ENCODE measurements at places on chromosomes 1 and 21.

DNA sequence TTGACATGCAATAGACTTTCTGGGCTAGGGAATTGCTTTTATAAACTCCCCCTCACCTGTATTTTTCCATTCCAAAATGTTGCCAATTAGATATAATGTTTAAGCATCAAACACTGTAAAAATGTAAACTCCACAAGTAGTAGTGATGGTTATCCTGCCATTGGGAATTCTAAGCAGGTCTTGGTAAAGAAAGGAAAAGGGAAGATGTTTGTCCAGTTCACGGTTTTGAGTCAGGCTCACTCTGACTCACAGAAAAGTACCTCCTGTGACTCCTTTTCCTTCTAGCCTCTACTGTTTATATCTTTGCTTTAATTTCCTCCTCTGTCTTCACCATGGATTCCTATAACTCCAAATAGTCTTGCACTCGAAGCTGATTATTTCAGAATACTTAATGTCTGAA is 19.0 kb upstream of the PTPN14 start:
- DNase-seq: no peak

DNA sequence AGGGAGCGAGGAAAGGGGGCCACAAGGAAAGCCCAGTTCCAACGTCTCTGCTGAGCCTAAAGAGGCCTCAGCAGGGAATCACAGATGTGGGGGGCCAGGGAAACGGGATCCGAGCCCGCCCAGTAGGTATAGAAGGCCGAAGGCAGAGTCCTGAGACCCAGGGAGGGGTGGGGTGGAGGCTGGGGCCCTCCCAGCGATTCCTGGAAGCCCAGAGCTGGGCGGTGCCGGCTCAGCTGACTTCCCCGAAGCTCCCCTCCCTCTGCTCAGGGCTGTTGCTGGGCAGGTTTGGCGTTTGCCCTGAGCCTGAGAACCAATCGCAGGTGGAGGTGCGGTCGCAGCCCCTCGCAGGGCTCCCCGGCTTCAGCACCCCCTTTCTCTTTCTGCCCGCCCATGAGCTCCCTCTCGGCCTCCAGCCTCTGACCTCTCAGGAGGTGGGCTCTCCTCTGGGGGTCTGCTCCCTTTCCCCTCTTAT is 12.8 kb downstream of the ADAMTSL4 start:
- DNase-seq: peak; percentile 89

DNA sequence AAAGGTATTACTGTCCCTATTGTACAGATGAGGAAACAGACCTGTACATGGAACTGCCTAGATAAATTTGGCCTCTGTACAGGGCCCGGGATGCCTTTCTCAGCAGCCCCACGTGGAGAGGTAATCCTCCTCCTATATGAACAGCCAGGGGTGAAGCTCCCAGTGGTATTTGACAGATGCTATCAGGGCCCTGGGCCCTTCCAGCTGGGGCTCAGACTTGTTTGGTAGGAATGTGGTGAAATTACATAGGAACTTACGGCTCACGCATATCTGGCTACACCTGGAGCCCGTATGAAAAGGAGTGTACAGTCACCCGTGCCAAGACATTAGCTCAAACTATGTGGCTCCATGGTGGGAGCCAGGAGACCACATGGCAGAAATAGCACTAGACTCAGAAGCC is 24.8 kb upstream of the TCEA3 start:
- no peak for DNase-seq

- no peak for DNase-seq
Measured at GRCh38 chr1:212738330-212738729, 38.7 kb upstream of the BATF3 start.

- peak; percentile 73 for DNase-seq
Measured at GRCh38 chr1:43329995-43330751, 7.4 kb upstream of the MPL start.

DNA sequence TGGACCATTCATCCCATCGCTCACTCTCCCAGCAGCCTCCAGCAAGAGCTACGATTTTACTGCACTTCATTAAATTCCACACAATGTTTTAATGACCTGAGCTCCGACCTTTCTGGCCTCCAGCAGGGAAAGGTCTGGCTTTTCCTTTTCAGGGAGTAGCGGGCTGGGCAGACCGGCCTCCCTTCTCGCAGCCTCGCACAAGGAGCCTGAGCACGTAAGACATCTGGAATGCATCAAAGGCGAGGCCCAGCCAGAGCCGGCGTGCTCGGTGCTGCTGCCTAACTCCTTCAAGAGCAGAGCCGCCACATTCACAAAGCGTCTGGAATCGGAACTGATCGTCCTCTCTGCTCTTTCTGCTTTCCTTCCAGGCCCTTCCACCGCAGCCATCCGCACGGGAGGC is 32.5 kb upstream of the FHAD1 start:
- no peak for DNase-seq

DNA sequence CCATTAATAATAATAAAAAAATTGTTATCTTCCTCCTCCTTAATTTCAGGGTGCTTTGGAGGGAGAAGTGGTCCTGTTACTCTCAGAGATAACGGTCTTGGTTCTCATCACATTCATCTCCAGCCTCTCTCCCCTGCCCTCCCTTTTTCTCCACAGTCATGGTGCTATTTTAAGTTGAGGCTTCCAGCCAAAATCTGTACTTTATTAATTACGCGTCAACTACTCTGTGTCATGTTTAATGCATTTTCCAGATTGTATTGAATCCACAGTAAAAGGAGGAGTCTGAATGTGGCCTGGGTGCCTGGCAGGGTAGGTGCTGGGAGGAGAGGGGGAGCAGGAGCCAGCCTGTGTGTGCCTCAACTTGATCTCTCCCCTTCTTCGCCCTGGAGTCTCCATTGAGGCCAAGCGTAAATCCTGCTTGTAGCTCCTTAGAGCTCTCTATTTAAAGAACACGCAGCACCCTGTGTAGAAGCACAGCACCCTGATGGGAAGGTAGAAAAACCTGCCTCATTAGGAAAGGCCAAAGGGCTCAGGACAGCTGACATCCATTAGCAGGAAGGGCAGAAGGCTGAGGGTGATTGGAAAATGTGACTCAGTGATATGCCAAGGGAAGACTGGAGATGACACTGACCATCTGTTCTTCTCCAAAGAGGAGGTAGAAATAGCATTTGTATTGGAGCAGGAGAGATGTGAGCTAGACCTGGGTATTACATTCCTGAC is 82.4 kb downstream of the PLXNA2 start:
- DNase-seq: no peak

Measured in stimulated activated CD4-positive, alpha-beta T cell treated with anti-CD3 and anti-CD28 coated beads, Interleukin-4, amount 100 ng/mL, for 24 hours (primary cell).